ENCODE measurements at places on chromosomes 2 and 18.

- no peak for DNase-seq
Observed at GRCh38 chr18:43422518-43422917, 145.2 kb upstream of the SYT4 start.

DNA sequence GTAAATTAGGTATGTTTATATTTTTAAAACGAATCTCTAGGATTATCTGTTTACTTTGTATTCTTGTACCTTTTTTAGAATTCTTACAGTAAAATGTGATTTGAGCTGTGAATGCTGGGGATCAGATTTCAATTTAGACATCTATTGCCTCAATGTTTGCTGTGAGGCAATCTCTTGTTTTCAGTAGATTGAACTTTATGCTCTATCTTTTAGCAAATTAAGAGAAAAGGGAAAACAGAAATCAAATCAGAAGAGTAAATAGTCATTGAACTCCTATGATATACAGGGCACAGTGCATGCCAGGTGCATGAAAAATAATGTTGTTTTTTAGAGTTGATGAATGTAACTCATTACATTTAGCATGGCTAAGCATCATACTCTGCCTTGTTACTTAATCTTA, 39.5 kb downstream of the ZC3H6 start:
- no peak for DNase-seq

DNA sequence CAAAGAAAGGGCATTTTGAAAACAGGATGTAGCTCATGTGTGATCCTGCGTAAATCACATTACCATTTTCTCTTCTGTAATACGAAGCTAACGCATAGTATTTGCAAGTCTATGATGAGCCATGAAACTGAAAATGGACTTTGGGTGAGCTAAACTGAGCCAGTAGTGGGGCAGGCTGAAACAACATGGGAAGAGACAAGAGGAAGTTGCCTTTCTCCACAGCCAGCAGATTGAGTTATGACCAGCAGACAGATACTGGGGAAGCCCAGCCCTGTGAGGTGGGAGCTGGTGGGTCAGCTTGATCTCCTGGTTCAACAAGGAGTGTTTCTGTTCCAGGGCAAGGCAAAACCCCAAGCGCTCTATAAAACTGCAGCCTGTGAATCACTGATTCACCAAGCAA, 11.8 kb downstream of the CYRIA start:
- no peak for DNase-seq

DNA sequence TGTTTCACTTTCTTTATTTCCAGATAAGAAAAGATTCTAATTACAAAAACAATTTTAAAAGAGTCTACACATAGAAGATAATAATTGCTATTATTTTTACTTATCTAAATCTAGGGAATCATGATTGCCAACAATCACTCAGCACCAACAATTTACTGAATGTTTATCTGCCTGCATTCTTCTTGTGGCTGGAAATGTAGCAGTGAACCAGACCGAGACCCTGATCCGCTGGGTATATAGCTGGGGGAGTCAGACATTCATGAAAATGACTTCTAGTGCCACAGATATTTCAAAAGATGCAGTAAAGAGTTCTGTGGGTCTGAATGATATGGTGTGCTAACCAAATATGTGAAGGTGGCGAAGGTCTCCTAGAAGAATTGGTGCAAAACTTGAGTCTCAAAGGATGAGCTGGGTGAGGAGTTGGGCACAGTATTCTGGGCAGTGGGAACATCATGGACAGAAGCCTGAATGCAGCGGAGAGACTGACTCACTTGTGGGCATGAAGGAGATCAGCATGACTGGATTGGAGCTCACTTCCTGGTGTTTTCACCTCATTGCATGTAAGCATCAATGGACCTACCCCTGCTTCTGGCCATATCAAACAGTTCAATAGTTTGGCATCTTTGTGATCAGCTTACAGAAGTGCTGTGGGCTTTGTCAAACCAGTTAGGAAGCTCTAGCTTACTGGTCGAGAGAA, 26.1 kb upstream of the FN1 start:
- no peak for DNase-seq

DNA sequence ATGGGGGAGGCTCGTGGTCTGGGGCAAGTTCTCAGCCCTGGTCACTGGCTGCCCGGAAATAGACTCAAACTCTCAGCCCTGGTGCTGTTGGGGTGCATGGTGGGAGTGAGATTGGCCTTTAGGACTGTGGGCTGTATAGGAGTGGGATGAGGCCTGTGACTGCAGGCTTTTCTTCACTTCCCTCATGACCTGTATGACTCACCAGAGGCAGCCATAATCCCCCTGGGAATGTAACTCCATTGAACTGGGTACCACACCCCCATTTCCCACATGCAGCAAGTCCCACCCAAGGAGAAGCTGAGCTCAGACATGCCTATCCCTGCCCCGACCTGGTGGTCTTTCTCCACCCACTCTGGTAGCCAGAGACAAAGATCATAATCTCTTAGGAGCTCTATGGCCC, 177.7 kb upstream of the OSR1 start:
- no peak for DNase-seq

DNA sequence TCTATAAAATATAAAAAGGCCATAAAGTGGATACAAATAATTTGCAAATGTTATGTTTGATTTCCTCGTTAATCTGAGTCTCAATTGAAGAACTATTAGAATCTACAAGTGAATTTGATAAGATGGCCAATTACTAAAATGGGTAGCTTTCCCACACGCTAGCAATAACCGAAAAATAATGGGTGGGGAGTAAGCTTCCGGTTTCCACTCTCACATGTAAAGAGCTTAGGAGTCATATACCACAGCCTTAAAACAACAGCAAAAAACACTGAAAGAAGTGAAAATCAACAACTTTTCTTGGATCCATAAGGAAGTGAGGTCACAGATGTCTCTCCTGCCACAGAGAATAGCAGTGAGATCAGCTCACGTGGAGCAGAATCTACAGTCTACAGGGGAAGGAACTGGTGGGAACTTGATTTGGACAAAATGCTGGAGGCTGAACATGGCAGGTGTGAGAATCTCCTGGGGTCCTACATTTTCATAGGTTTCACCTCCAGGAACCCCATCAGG, 18.6 kb downstream of the THAP4 start:
- no peak for DNase-seq

All from HFF-Myc (cell line).